Esophagus squamous epithelium (tissue), 5 donors: ENCODE measurements at places on chromosomes 12 and 14. TPM values are rescaled to one million over a fixed set of nuclear protein-coding genes. Genes with fewer than 3 reads are reported as not detected.

The MYRFL gene
- total RNA-seq, result not detected

The RND1 gene
- 6.1 TPM for total RNA-seq

GRCh38 chr12:42070036-42070435 lies 74.6 kb downstream of the GXYLT1 start:
- DNase-seq, result no peak

GRCh38 chr12:128745772-128746689 lies 77.7 kb downstream of the SLC15A4 start:
- DNase-seq, result no peak
